ENCODE measurements at places on chromosomes 11 and 22.

DNA sequence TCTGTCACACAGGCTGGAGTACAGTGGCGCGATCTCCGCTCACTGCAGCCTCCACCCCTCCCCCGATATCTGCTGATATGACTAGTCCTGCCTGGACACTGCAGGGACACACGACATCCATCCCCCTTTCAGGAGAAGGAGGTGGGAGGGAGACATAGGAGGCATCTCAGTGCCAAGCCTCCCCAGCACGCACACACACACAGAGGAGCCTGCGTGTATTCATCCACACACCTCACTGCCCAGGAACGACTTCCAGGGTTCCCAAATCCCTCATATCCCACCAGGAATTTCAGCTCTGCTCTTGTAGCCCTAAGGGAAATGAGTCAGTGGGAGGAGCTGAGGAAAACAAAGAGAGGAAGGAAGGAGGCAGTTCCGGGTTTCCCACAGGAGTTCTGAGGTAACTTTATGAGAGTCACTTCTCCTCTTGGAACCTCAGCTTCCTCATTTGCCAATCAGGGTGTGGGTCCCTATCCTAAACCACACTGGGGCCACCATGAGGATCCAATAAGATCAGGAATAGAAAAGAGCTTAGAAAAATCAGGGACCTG lies 37.2 kb upstream of the ACER3 start:
- DNase-seq, result no peak

GRCh38 chr11:46380340-46381047 lies 975 bp upstream of the MDK start:
- peak; percentile 66 for DNase-seq

- DNase-seq, result no peak
These were observed 33.6 kb upstream of the GNB1L start for GRCh38 chr22:19888131-19888746.

DNA sequence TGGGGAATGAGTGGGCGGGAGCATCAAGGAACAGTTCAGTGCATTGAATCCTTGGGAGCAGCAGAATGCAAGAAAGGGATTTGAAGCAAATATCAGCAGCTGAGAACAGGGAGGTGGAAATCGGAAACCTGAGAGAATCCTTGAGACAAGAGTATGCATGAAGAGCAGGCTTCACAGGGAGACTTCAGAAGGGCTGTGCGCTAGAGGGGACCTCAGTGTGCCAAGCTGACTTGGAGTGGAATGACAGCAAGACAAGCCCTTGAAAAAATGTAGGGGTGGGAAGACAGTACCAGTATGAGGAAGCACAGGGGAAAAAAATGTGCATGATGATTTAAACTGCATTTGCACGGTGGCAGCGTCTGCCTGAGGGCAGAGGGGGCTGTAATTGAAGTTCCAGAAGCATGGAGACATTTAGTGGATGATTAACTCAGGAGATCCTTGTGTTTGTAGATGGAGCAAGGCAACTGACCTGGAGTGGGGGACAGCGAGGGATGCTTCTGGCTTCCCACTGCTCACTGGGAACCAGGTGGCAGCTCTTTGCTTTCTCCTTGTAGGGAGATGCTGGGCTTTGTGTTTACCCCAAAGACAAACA lies 204.9 kb upstream of the PLET1 start:
- DNase-seq, result no peak

- DNase-seq, result no peak
These were observed 31.5 kb upstream of the PANX2 start for GRCh38 chr22:50138988-50139387.

- DNase-seq, result no peak
These were observed 26.5 kb upstream of the CADM1 start for GRCh38 chr11:115530752-115531151.

- DNase-seq, result no peak
These were observed 54.4 kb downstream of the GRAMD1B start for GRCh38 chr11:123484448-123484847.

DNA sequence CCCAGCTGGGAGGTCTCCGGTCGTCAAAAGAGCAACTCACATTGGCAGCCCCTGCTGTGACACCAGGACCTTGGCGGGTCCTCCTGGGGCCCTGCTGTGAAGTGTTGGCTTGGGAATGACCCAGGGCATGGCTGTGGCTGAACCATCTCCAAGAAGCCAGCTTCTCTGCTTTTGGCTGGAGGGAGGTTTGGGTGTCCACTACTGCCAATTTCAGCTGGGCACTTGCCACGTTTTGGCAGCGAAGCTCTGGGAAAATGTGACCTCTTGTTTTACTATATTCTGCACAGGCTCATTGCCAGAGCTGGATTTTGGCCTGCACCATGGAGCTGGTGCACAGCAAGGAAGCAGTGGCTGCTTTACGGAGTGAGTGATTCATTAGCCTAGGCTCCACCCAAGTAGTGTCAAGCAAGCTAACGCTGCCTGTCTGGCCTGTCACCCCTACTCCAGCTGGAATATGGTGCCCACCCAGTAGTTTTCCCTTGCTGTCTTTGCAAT lies 24.3 kb upstream of the SMCO4 start:
- DNase-seq, result peak; percentile 87
